Kasumi-1 (cell line): ENCODE measurements at places on chromosomes 1 and 21.

- DNase-seq, result no peak
Observed at GRCh38 chr1:22645931-22646330, 2.5 kb downstream of the C1QC start.

DNA sequence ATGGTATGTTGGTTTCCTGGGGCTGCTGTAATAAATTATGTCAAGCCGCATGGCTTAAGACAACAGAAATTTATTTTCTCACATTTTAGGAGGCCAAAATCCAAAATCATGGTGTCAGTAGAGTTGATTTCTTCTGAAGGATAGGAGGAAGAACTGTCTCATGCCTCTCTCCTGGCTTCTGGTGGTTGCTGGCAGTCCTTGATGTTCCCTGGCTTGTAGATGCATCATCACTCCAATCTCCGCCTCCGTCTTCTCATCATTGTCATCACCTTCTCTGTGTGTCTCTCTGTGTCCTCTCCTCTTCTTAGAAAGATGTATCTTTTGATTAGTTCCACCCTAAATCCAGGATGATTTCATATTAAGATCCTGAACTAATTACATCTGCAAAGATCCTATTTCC, 124.7 kb upstream of the CTTNBP2NL start:
- no peak for DNase-seq

GRCh38 chr21:25214676-25215075, 392.6 kb downstream of the MRPL39 start:
- DNase-seq, result no peak

GRCh38 chr1:229027622-229028182, 243.2 kb upstream of the RAB4A start:
- peak; percentile 83 for DNase-seq

- no peak for DNase-seq
Observed at GRCh38 chr1:208866386-208866955, 622.3 kb upstream of the PLXNA2 start.

GRCh38 chr1:73331726-73332125, 866.2 kb downstream of the LRRIQ3 start:
- DNase-seq, result no peak

GRCh38 chr1:204449678-204450280, 38.2 kb upstream of the PPP1R15B start:
- DNase-seq, result no peak

- DNase-seq, result no peak
Observed at GRCh38 chr1:170932236-170932635, 3.1 kb upstream of the MROH9 start.

GRCh38 chr1:15110867-15111230, 42.7 kb upstream of the TMEM51 start:
- DNase-seq, result no peak

- DNase-seq, result no peak
Observed at GRCh38 chr21:16116069-16116468, 386.3 kb downstream of the USP25 start.

DNA sequence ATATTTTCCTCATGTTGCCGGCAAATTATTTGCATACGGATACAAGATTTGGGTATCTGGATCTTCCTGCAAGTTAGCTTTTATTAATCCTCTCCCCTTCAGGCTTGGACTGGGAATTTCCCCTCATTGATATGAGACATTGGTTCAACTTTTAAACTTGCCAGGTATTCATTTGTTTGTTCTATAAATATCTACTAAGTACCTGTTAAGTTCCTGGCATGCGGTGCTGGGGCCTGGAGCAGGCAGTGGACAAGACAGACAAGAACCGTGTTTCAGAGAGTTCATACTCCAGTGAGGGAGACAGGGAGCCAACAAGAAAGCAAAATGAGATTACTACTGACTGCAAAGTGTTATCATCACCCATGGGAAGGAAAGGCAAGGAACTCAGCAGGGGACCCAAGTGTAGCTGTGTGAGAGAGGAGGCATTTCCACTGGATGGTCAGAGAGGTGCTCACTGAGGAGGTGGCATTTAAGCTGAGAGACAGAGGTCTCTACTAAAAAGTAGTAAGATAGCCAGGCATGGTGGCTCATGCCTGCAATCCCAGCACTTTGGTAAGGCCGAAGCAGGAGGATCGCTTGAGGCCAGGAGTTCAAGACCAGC, 39.1 kb upstream of the FHAD1 start:
- no peak for DNase-seq

GRCh38 chr1:188735567-188735966, 1742.1 kb downstream of the BRINP3 start:
- no peak for DNase-seq

DNA sequence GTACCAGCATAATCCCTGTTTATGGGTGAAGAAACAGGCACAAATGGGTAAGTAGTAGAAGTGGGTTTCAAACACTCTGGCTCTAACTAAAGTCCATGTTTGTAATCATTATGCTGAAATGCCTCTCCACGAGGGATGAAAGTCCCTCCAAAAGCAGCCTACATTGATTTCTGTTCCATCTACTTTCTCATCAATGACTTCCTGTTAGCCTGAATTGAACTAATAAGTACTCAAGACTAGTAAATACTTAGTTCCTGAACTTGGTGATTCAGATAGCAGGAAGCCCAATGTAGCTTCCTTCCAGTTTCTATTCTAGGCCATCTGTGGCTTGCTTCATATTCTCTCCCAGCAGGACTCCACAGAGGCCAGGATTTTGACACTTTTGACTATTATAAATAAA, 11.3 kb upstream of the BACH1 start:
- peak; percentile 72 for DNase-seq

GRCh38 chr1:185694081-185694480, 40.1 kb upstream of the HMCN1 start:
- peak; percentile 83 for DNase-seq

DNA sequence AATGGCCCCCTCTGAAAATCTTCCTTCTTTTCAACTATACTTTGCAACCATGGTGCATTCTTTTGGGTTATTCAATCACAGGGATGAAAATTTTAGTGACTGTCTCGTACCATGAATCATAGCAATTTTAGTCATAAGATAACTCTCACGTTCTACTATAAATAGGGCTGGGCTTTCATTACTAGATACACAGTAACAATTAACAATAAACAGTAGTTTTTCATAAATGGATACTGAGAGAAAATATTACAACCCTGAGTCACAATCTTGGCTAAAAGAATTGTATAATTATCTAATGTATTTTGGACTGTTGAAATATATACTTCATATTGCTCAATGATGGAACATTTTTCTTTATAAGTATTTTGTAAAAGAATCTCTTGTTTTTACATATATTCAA, 96.1 kb downstream of the TEX35 start:
- no peak for DNase-seq

DNA sequence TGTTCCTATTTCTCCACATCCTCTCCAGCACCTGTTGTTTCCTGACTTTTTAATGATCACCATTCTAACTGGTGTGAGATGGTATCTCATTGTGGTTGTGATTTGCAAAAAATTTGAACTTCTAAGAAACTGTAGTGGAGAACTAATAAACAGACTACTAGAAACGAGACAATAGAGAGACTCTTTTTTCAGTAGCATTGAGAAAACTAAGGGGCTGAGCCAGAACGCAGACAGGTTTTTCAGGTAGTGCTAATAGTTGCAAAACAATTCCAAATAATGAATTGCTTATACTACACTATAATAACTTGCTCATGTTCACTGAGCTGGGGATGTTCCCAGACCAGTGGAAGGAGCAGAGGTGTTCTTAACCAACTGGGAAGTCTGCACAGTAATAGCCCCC, 98.8 kb upstream of the DPH5 start:
- DNase-seq, result no peak

- no peak for DNase-seq
Observed at GRCh38 chr1:16021681-16022080, at the start of gene CLCNKA. Gene CLCNKA (plus strand): TSS chr1:16022036. CDS start chr1:16022620, 584 bp downstream.

DNA sequence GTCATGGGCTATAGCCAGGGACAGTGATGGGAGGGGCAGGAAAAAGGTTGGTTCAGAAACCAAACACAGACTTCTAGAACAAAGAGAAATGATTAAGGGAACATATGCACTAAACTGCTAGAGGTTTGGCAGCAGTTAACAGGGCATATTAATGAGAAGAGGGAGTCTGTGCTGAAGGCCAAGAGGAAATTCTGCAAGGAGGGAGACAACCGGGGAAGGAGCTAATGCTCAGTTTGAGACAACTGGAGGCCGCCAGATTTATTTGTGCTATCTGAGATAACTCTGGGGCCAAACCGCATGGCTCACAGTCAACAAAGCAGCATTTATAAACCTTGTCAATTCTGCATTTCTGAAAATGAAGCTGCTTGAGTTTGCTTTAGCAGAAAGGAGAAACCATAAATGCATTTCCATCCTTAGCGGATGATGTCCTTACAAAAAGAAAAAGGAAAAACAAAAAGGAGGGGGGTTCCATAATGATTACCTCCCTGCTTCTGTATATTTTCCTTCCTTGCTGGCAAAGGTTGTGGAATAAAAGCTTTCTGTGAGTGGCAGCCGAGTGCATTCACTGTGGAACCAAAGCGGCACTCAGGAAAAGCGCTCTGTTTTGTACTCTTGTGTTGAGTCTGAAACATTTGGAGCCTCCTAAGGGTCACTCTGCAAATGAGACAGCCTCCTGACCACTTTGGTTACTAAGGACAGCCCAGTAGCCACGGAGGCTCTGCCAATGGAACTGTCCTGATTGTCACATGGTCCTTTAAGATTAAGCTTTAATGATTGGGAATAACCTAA, 70.3 kb downstream of the SIM2 start:
- DNase-seq, result no peak

- DNase-seq, result no peak
Observed at GRCh38 chr1:209430107-209430506, 153.4 kb upstream of the CAMK1G start.

- peak; percentile 60 for DNase-seq
Observed at GRCh38 chr1:22749919-22750684, 39.5 kb downstream of the EPHB2 start.
